ENCODE measurements at places on chromosomes 7 and 10.

DNA sequence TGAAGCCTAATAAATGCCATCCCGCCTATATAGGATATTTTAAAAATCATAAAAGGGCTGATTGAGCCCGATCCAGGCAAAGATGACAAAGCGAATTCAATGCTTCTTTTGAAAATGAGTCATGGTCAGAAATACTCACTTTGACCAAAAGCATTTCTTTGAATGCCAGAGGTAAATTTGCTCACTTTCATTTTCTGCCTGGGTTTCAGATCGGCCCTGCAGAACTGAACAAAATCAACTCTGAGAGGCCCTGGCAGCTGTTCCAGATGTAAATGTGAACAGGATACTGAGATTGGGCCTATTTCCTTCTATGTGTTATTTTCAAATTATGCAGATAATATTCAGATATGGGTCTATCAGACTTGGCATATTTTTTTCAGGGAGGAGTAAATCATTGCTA lies 114.8 kb upstream of the ARID5B start:
- peak; percentile 76 for DNase-seq

GRCh38 chr7:105496521-105496920 lies 25.6 kb downstream of the PUS7 start:
- no peak for DNase-seq

GRCh38 chr10:30748152-30748973 lies 118.8 kb upstream of the LYZL2 start:
- DNase-seq = no peak

GRCh38 chr7:158596309-158596708 lies 8.7 kb upstream of the PTPRN2 start:
- no peak for DNase-seq

DNA sequence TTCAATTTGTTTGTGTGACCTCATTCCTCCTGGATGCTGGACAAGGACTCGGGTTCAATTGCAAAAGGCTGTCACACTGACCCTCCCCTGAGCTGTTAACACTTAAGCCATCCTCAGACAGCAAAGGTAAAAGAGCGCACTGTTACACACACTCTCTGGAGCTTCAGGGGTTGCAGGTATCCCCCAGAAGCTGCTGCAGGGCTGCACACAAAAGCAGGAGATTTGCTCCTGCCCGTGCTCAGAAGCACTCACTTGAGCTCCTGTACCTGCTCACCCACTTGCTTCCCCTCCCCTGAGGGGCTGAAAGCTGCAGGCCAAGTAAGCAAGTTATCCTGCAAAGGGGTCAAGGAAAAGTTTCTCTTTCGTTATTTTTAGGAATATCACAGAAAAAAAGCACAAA lies 886.2 kb upstream of the ZWINT start:
- no peak for DNase-seq

DNA sequence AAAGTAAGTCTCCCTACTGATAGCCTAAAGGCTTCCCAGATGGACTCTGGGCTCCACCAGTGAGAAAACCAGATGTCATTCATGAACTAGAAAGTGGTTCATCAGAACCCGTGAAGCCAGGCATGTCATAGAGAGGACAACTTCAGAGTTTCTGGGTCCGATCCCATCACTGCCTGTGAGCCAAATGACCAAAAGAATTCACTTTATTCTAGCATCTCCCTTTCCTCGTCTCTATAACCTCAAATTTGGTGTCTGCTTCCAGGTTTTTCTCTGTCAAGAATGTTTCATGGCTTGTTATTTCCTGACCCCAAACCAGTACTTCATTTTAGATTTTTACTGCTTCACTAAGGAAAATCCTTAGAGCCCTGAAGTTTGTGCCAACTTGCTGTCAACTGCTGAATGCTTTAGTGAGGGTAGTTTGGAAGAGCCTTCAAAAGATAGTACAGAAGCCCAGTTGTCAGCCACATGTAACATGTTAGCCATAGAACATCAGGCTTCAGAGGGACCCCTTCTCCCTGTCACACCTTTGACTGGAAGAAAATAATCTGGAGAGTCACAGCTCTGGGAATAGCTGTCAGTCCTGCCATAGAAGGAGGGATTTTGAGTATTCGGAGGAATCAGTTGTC lies 34.0 kb downstream of the ITGB8 start:
- DNase-seq = no peak

DNA sequence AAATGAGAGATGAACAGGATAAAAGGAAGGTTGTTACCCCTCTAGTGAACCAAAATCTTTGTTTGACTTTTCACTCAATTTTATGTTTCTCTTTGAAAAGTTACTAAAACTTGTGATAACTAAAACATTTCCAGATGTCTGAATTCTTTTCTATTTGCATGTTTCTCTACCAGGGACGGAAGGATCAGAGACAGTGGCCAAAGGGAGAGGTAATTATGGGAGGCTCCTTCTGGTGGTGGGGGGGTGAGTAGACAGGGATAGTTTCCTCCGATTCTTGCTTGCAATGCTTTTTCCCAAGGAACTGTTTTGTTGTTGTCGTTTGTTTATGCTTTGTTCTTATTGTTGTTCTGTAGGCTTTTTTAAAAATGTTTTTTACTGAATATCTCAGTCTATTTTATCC lies 374.8 kb downstream of the INHBA start:
- DNase-seq = no peak

DNA sequence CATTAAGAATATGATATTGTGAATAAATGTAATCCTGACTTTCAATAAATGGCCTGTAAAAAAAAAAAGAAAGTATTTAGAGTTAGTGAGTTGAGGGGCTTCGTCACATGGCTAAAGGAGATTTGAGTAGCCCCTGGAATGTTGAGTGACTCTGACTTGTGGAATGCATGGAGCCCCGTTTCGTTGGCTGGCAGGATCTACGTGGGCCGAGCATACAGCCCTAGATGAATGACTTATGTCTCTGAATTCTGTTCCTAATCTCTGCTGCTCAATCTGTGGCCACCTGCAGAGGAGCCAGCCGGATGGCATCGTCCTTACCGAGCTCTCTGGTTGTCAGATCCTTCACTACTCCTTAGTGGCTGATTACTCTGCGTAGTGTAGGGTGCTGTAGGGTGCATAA lies 155.7 kb downstream of the MGMT start:
- no peak for DNase-seq

- no peak for DNase-seq
These were observed 84.5 kb downstream of the TACC2 start for GRCh38 chr10:122073508-122073907.

- no peak for DNase-seq
These were observed 4.3 kb downstream of the PRRT4 start for GRCh38 chr7:128357217-128357613.

DNA sequence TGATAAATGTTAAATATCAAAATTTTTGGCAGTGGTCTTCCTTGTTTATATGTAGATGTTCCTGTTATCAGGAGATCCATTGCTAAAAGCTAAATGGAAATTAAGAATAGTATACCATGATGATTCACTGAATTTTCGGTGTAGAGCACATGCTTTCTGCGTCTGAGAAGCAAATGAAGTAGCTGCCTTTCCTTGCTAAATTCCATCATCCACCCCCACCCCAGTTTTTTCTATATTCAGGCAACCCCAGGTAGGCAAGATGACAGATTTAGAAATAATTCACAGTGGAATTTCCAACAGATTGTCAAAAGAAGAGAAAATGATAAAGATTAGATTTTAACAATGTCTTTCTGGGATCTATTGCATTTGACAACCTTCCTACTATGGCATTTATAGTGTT lies 231.9 kb downstream of the PLXDC2 start:
- no peak for DNase-seq

DNA sequence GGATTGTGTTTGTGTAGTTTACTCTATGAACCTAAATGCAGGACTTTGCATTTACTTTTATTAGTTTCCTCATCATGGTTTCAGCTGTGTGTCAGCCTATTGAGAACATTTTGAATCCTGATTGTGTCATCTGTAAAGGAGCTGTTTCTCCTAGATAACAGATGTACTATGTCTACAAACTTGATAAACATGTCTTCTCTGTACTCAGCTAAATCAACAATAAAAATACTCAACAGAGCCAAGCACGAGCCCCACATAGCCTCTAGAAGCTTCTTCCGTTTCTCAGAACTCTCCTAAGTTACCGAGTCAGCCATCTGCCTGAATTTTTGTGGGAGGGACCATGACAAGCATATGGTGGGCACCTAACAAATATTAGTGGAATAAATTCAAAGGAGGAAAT lies 234.7 kb downstream of the SKAP2 start:
- no peak for DNase-seq

GRCh38 chr10:102670065-102670670 lies 25.9 kb downstream of the TRIM8 start:
- DNase-seq = no peak

DNA sequence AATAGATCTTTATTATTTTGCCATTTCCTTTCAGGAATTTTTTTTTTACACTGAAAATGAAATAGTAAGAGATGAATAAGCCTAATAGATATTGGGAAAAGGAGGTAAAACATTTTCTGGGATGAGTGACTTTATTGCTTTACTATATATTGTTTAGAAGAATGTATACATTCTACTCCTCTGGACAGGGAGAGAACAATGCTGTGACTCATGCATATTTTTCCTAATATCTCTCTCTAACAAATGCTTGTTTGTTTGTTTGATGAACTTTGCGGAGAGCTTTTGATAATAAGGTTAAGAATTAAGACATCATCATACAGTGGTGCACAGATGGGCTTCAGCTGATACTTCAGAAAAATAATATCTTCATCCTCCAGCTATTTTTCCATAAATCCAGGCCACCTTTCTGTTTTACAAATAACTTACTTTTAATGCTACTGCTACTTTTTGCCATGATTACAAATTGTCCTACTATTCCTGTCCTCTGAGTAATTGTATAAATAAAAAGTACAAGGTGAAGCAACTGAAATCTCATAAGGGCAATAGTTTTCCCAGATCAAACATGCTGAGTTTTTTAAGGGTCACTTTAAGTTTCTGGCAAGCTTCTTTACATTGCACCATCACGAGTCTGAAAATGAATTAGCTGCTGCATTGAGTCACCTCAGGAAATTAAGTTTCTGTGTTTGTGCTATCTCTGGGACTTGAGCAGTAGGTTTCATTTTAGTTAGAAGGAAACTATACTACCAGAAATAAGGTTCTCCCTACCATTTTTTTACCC lies 207.3 kb upstream of the POT1 start:
- no peak for DNase-seq

GRCh38 chr10:128109707-128110106 lies 16.5 kb downstream of the MKI67 start:
- no peak for DNase-seq

DNA sequence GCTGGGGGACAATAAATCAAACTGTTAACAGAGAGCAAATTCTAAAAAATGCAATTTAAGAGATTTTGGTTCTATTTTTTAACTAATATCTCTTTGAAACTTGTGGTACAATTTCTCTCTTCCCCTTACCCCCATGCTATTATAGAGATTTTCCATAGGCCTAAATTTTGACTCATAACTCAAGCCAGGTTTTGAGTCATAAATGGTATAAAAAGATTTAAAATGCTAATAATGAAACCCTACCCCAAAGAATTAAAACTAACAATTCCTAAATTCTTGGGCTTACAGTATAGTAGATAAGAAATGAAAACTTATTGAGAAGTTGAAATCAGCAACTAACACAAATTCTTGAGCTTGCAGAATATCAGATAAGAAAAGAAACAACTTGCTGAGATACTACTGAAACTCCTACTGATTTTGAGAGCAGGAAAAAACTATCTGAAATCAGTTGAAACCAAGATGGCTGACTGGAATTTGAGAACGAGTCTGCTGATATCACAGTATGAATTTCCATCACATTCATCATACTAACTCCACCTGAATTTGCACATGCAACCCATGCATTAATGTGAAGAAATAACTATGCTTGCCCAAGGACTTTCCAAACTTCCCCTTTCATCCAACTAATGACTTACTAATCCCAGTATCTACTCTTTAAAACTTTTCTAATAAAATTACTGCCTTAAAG lies 36.3 kb downstream of the POT1 start:
- DNase-seq = peak; percentile 14

DNA sequence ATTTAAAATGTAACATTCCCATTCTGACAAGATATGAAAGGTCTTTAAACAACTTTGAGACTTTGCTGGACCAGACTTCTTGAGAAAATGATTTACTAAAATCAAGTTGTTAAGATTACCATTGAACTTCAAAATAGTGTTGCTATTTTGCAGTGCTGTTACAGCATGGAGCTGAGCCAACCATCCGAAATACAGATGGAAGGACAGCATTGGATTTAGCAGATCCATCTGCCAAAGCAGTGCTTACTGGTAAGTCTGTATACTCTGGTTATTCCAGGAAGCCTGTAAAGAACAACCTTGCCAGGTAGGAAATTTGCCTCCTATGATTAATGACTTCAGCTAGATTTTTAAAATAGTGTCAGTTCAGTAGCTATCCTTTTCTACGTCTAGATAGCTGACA lies 18.8 kb downstream of the TNKS2 start:
- no peak for DNase-seq

DNA sequence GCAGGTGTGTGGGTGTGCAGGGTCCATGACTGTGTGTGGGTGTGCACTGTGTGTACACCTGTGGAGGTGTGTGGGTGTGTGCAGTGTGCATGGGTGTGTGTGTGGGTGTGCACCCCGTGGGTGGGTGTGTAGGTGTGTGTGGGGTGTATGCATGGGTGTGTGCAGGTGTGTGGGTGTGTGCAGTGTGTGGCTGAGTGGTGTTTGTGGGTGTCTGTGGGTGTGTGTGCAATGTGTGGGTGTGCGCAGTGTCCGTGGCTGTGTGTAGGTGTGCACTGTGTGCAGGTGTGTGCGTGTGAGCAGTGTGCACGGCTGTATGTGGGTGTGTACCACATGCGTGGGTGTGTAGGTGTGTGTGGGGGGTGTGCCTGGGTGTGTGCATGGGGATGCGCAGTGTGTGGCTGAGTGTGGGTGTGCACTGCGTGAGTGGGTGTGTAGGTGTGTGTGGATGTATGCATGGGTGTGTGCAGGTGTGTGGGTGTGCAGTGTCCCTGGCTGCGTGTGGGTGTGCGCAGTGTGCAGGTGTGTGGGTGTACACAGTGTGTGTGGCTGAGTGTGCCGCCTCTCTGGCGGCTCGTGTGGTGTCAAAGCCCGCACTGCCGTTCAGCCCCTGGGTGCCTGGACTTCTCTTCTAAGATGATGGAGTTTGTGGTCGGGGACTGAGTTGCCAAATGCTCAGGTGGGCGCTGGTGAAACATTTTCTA lies 208.3 kb downstream of the DNAJB6 start:
- no peak for DNase-seq

DNA sequence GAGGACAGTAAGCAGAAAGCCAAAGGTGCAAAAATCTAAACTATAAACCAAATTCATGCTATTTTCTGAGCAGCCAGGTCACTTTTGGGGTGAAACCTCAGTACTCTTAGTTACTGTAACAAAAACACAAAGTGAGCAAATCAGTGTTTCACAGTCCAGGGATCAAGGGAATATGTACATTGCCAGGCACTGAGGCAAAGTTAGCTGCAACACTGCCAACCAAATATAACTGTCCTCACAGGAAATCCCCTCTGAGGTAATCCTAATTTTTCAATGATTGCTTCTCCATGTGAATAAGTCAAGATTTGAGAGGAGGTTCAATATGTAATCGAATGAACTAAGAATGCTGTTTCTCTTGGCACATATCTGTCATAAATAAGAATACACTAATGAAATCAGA lies 229.7 kb downstream of the TSPAN12 start:
- DNase-seq = no peak

DNA sequence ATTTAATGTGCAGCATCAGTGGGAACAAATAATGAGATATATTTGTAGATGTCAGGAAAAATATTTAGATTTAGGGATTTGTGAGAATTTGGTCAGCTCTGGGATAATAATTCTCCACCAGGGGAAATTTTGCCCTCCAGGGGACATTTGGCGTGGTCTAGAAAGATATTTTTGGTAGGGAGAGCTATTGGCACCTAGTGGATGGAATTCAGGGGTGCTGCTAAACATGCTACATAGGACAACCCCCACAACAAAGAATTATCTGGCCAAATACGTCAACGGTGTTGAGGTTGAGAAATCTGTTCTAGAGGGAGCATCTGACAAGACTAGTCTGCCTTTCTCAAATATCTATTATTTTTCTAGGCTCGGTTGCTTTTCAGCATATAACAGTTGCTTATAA lies 2.1 kb downstream of the ADK start:
- DNase-seq = no peak

Measured in T-helper 2 cell (primary cell).